Hematopoietic multipotent progenitor cell treated with erythropoietin and hydrocortisone succinate and interleukin-3 and kit ligand, for 17 days (in vitro differentiated cells): ENCODE measurements at places on chromosomes 4 and X.
A peak's percentile ranks its signal among the peaks of the same experiment; 100 is the strongest.

GRCh38 chr4:111228874-111229273, 606.0 kb upstream of the PITX2 start:
- no peak for DNase-seq

DNA sequence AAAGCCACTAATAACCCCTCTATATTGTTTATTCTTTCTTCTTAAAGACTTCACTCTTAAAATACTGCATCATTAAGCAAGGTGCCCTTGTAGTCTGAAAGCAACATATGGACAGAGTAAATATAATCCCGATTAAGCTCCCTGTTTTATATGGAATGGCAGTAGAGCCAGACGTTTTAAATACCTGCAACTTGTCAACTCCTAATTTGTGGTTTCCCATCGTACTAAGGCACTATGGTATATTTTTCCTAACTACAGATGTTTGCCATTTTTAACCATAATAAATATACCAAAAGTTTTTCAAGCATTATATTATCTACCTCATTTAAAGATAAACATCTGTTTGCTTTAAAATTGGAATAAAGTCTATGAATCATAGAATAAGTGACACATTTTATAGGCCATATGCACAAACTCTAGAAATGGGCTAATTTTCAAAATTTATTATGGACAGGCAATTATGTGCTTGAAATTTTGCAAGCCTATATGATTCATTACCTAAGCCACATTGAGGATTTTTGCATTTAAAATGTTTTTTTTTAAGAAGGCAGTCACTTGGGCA, 194.6 kb downstream of the FRMPD4 start:
- no peak for DNase-seq

GRCh38 chrX:10047133-10047532, 80.0 kb downstream of the CLDN34 start:
- DNase-seq, result peak; percentile 86

DNA sequence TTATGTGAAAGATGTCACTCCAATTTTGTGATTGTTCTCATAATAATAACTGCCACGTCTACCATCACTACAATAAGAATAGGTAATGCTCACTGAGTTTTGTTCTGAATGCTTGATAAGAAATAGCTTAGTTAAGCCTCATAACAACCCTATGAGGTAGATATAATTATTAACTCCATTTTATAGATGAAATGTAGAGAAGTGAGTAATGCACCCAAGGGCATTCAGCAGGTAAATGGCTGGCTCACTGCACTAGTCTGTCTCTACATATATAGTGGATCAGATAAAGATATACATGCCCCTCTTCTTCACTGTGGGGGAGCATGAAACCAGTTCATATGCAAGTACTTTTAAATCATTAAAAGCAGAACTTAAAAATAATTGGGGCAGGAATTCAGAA, 65.8 kb upstream of the SLC4A4 start:
- no peak for DNase-seq

- no peak for DNase-seq
These were observed 82.2 kb downstream of the MAML3 start for GRCh38 chr4:140071806-140072205.

DNA sequence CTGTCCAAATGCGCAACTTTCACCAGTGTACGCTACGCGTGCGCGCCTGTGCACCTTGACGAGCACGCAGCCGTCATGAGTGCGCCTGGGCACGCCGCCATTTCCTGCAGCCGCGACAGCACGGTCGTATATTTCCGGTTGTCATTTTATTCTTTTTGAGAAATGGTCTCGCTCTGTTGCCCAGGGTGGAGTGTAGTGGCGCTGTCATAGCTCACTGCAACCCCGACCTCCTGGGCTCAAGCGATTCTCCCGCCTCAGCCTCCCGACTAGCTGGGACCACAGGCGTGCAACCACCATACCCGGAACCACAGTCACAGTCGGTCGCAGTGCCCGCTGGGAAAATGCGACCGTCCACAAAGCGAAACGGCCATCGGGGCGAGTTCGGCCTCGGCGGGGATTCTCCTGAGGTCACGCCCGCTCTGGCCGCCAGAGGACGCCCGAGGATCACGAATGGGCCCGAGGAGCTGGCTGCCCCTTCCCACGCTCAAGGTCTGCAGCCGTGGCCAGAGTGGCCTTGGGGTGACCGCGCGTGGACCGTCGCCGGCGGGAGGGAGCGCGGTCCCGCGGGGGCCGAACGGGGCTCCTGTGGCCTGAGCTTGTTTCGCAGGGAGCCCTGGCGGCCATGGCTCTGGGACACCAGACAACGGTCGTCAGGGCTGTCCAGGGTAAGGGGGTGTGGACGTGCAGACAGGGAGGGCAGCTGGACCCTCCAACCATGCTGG, 23.7 kb upstream of the PNMA3 start:
- peak; percentile 33 for DNase-seq

DNA sequence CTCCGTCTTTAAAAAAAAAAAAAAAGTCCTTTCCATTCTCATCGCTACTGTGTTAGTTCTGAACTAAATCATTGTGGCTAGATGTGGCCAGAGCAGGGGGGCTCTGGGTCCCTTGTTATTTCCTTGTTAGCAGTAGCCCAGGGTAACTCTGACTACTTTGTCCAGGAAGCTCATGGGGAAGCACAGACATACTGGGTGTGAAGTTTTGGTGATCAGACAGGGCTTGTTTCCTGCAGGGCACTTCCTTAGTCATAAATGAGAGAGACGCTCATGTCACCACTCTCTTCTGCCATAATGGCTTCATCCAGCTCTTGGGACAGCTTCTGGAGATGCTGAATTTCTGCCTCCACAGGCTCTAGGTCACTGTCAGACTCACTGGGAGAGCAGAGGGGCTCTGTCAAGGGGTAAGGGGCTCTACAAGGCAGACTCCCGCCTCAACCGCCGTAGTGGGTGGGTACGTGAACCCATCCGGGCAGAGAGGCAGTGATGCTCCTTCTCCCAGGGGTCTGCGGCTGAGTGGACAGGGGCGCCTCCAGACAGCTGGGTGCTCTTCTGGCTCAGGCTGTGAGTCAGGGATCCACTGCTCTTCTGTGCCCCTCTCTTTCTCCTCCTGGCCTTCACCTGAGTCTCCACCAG, 12.9 kb downstream of the STIM2 start:
- DNase-seq, result no peak

GRCh38 chr4:57249083-57249482, 138.9 kb upstream of the IGFBP7 start:
- no peak for DNase-seq
